IMR-90 (cell line): ENCODE measurements at places on chromosomes 3 and 15.
A peak's percentile ranks its signal among the peaks of the same experiment; 100 is the strongest.

DNA sequence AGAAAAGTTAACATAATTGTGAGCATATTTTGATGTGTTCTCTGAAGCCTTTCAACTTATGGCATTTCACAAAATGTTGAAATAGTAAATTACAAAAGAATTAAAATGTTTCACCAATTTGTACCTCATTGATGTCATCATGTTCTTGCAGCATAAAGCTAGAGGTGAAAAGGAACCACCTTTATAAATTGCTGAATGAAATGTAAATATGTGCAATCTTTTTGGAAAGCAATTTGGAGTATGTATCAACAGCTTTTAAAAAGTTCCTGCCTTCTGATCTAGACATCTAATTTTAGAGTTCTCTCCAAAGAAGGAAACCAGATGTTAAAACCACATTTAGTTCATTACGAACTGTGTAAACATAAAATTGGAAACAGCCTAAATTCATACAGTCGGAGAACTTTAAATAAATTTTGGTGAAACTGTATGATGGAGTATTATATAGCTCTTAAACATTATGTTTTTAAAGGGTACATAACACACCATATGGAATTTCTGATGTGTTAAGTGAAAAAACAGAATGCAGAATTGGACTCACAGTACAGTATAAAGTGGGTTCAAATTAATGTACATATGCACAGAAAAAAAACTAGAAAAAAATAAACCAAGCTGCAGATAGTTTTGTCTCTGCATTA, 311.2 kb upstream of the NAALADL2 start:
- no peaks in the 10 kb centered on the region for H3K27me3 ChIP-seq
- no peak overlapping the region for H3K4me3 ChIP-seq
- H3K27ac ChIP-seq: peak overlapping the region; percentile 49; the same call in 1 of the 2 replicates
- no peaks in the 10 kb centered on the region; the same call in 1 of the 2 replicates for H3K4me1 ChIP-seq
- no peaks in the 10 kb centered on the region for H3K36me3 ChIP-seq

- peaks cover 5% of the 10 kb centered on the region for H3K4me1 ChIP-seq
- peak; percentile 37 for DNase-seq
- peak overlapping the region; percentile 96 for H3K27ac ChIP-seq
- no peaks in the 10 kb centered on the region for H3K27me3 ChIP-seq
These were observed 801 bp downstream of the ARHGAP31 start for GRCh38 chr3:119294696-119295671.

DNA sequence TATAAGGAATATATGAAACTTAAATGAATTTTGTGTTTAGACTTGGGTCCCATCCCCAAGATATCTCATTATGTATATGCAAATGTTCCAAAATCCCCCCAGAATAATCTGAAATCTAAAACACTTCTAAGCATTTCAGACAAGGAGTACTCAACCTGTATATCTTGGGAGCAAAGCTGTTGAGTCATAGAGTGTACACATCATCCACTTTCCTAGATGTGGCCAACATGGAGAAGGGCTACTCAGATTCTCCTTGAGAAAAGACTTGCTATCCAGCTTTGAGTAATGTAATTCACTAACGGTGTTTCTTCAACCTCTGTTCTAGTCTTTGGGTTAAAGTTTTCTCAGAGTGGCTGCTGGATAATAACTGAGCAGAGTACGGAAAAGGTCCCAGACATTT, 215.5 kb upstream of the POU1F1 start:
- no peak overlapping the region for H3K4me3 ChIP-seq
- DNase-seq: no peak
- H3K36me3 ChIP-seq: no peaks in the 10 kb centered on the region
- no peaks in the 10 kb centered on the region for H3K27me3 ChIP-seq
- H3K4me1 ChIP-seq: no peaks in the 10 kb centered on the region
- H3K27ac ChIP-seq: no peak overlapping the region

- no peaks in the 10 kb centered on the region for H3K27me3 ChIP-seq
- peak overlapping the region; percentile 31; the same call in 1 of the 2 replicates for H3K27ac ChIP-seq
- H3K4me3 ChIP-seq: no peak overlapping the region
These were observed 114.7 kb downstream of the ETFA start for GRCh38 chr15:76196269-76197231.

DNA sequence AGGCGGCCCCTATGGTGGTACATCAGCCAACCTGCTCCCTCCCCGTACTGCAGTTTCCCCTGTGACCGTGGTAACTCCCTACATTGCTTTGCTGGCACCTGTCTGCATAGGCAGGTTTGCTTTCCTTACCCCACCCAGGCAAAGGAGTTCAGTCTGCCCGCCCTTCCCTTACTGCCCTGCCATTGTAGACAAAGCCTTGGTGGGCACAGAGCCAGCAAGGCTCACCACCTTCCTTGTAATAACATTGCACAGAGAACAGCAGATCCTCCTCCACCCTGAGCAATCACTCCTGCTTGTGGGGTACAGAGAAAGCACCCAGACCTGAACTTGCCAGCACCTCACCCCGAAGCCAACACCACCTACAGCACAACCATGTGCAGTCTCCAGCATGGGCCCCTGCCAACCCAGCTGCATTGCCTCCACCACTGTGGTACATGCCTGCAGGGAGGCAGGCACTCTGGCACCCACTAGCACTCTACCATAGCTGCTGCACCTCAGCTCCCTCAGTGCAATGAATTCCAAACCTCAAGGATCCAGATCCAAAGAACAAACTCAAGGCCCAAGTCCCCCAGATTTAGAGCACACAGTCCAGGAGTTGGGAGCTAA, 192.7 kb upstream of the KCNMB2 start:
- H3K27ac ChIP-seq: no peak overlapping the region
- H3K4me3 ChIP-seq: no peak overlapping the region
- H3K4me1 ChIP-seq: peaks cover 2% of the 10 kb centered on the region
- no peaks in the 10 kb centered on the region for H3K36me3 ChIP-seq
- H3K27me3 ChIP-seq: no peaks in the 10 kb centered on the region
- DNase-seq: no peak

GRCh38 chr3:65828706-65829105, 210.0 kb downstream of the MAGI1 start:
- H3K27ac ChIP-seq: no peak overlapping the region
- DNase-seq: peak; percentile 31
- no peaks in the 10 kb centered on the region for H3K27me3 ChIP-seq

DNA sequence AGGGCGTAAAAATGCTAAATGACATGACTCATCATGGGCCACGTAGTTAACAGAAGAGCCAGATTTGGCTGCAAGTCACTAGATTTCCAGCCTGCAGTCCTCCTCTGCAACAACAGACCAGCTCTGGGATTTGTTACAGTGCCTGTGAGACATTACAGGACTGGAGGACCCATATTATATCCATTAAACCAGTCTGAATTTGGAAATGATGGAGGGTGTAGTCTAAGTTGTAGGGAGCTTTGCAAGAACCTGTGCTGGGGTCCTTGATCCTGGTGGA, 10.8 kb downstream of the ZNF774 start:
- no peaks in the 10 kb centered on the region for H3K27me3 ChIP-seq
- DNase-seq: peak; percentile 92
- H3K27ac ChIP-seq: peak overlapping the region; percentile 54; the same call in 1 of the 2 replicates
- H3K4me1 ChIP-seq: peaks cover 21% of the 10 kb centered on the region
- H3K4me3 ChIP-seq: no peak overlapping the region

DNA sequence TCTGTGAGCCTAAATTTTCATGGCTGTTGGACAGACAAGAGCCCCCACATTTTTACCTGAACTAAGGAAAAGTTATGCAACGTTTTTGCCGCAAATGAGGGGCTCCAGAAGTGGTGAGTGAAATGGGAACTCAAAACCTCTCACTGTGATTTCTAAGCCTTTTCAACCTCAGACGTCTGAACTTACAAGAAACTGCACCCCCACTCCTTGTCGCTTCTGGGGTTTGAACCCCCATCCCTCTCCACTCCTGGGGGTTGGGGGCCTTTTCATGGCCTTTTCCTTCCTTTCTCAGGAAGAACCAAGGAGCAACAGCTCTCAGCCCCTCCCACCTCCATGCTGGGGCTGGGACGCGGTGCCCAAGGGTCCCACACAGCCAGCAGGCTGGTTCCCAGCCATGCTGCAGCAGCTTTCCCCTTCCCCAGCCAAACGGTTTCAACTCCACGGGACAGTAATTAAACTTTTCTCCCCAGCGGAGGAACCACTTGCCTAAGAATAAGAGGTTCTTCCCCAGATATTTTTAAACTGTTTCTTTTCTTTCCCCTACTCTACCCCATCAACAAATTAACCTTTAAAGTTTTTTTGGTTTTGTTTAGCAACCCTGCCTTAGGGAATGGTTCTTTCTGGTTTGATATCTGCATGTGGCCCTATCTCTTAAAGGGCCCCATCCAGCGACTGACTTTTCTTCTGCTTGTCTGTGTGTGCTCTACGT, 387.6 kb upstream of the CBLB start:
- no peak for DNase-seq
- H3K4me3 ChIP-seq: no peak overlapping the region
- H3K4me1 ChIP-seq: no peaks in the 10 kb centered on the region
- H3K27ac ChIP-seq: no peak overlapping the region

DNA sequence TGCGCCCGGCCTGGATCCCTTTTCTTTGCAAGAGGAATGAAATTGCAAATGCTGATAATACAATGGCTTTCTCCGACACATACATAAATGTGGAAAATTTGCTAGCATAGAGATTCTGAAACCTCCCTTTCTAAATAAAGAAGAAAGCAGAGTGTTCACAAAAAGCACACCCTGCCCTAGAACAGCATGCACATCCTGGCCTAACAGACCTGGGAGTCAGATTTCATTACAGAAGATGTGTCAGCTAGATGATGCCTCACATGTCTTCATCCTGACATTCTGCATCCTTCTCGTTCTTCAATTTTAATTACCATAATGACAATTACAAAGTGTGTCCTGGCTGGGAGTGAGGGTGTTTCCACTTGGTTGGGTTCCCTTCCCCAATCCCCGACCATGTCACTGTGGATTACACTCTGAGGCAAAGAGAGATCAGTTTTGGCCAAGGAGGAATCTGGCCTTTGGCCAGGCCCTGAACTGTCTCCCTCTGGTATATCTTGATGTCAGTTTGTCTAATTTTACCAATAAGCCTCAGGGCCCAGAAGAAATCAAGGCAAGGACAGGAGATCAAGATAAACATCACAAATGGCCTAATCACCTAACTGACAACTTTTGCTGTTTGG, 104.9 kb upstream of the SPATA12 start:
- no peak overlapping the region for H3K4me3 ChIP-seq
- H3K27me3 ChIP-seq: no peaks in the 10 kb centered on the region; the same call in 1 of the 2 replicates
- H3K36me3 ChIP-seq: no peaks in the 10 kb centered on the region
- H3K27ac ChIP-seq: no peak overlapping the region

GRCh38 chr3:17065315-17065714, 180.6 kb downstream of the PLCL2 start:
- DNase-seq: no peak
- H3K36me3 ChIP-seq: no peaks in the 10 kb centered on the region
- no peak overlapping the region for H3K27ac ChIP-seq
- H3K27me3 ChIP-seq: no peaks in the 10 kb centered on the region
- H3K4me3 ChIP-seq: no peak overlapping the region
- H3K4me1 ChIP-seq: no peaks in the 10 kb centered on the region

DNA sequence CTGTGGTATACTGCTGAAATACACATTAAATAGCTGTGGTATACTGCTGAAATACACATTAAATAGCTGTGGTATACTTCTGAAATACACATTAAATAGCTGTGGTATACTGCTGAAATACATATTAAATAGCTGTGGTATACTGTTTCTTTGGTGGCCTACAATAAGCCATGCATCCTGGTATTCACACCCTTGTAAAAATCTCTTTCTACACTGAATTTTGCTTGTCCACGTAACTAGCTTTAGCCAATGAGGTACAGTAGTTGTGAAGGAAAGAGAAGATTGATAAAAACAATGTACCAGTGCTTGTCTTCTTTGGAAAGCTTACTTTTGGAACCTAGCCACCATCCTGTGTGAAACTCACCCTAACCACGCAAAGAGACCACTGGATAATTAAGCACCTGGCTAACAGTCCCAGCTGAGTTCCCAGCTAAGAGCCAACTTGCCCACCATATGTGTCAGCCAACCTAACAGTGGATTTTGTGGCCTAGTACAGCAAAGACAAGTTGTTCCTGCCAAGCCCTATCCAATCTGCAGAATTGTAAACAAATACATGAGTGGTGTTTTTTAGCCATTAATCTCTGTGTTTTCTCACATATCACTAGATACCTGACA, 103.4 kb upstream of the MELTF start:
- no peak overlapping the region for H3K27ac ChIP-seq
- no peak for DNase-seq
- peaks cover 11% of the 10 kb centered on the region for H3K36me3 ChIP-seq
- H3K27me3 ChIP-seq: no peaks in the 10 kb centered on the region
- H3K4me3 ChIP-seq: no peak overlapping the region

DNA sequence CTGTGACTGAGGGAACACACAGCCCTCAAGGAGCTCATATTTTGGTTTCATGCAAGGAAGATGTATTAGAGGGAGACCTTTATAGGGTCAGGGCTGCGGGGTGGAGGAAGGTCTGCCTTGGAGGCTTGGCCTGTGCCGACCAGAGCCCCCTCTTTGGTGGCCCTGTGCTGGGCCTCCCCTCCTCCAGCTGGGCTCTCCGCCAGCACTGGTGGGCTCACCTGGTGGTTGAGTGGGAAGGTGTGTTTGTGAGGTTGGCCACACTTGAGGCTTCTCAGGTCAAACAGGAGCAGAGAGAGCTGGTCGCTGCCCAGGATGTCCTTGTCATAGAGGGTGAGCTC, 2.6 kb downstream of the PLA2G4F start:
- no peak for DNase-seq
- H3K4me3 ChIP-seq: no peak overlapping the region
- peaks cover 4% of the 10 kb centered on the region; the same call in 1 of the 2 replicates for H3K4me1 ChIP-seq
- peaks cover 1% of the 10 kb centered on the region; the same call in 1 of the 2 replicates for H3K36me3 ChIP-seq
- no peak overlapping the region for H3K27ac ChIP-seq

DNA sequence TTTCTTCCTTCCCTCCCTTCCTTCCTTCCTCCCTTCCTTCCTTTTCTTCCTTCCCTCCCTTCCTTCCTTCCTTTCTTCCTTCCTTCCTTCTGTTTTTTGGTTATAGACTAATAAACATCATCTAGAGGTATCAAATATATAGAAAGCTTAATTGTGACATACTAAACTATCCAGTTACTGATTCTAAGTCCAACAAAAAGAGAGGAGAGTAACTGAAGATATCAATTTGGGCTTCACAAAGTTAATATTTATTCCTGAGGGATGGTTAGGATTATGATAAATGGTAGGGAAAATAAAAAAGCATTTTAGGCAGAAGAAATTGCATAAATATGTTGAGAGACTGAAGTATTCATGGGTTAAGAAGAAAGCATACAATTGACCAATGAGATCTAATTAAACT, 7.8 kb upstream of the CLDN16 start:
- DNase-seq: no peak
- H3K4me1 ChIP-seq: peaks cover 1% of the 10 kb centered on the region; the same call in 1 of the 2 replicates
- H3K4me3 ChIP-seq: no peak overlapping the region
- H3K36me3 ChIP-seq: no peaks in the 10 kb centered on the region
- no peak overlapping the region for H3K27ac ChIP-seq

GRCh38 chr3:121786485-121786884, 36.9 kb upstream of the GOLGB1 start:
- no peaks in the 10 kb centered on the region for H3K4me1 ChIP-seq
- peak; percentile 73 for DNase-seq
- no peak overlapping the region for H3K4me3 ChIP-seq
- no peaks in the 10 kb centered on the region for H3K27me3 ChIP-seq

- no peaks in the 10 kb centered on the region for H3K27me3 ChIP-seq
- H3K27ac ChIP-seq: no peak overlapping the region
- peaks cover 6% of the 10 kb centered on the region; the same call in 1 of the 2 replicates for H3K4me1 ChIP-seq
- DNase-seq: no peak
- H3K4me3 ChIP-seq: no peak overlapping the region
These were observed 447.3 kb upstream of the KCNMB2 start for GRCh38 chr3:178088963-178089362.
